HuH-7.5 (cell line): ENCODE measurements at places on chromosomes 2 and 18.
A peak's percentile ranks its signal among the peaks of the same experiment; 100 is the strongest.

- no peak for DNase-seq
These were observed 1395.6 kb downstream of the SUCLG1 start for GRCh38 chr2:83063511-83063910.

DNA sequence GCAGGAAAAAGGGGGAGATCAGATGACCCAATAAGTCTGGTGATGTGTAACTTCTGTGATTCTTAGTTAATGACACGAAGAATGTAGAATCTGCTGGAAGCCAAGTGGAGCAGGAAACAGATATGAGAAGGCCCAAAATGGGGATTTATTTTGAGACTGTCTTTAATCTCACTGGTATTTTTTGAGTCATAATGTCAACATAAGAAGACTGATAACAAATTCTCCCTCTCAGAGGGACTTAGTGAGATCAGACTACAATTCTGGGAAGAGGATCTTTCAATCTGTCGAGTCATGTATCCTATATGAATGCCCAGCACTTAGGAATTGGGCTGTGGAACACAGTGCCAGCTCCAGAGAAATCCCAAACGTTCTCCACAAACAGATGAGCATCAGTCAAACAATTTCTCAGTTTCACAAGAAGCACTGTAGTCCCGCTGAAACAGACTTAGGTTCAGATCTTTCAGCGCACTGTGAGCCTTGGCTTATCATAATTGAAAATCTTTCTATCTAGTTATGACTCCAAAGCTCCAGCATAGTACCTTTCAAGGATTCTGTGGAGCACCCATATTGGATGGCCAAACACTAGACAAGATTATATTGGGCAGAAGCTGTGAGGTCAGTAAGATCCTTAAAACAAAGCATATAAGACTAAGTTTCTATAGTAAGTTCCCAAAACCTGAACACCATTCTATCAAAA, 738.2 kb downstream of the LRP1B start:
- no peak for DNase-seq

DNA sequence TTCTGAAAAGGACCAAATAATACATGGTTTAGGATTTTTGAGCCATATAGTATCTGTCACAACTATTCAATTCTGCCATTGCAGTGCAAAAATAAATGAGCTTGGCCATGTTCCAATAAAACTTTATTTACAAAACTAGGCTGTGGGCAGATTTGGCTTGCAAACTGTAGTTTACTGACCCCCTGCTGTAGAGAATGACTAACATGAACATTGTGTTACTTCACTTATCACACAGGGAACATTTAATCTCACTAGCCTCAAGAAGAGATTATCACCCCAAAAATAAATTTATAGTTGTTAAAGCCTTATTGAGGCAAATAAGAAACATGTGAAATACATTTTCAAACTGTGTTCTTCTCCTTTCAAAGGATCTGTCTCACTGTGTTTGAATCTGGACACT, 766.2 kb downstream of the MBD2 start:
- no peak for DNase-seq

DNA sequence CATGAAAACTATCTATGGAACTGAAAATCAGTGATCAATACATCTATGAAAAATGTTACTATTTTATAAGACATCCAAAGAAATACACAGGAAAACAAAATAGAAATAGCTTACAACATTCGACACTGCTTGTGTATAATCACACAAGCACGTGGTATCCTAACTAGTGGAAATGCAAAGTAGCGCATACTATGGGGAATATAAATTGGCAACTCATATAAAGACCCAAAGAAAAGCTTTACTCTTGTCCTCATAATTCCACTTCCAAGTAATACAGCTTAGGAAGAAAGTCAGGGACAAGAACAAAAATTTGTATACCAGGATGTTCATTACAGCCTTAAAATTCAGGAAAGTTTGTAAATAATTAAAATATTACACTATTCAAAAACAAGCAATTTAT, 384.6 kb downstream of the NRXN1 start:
- no peak for DNase-seq

- DNase-seq = no peak
These were observed 901 bp downstream of the SPOPL start for GRCh38 chr2:138502255-138503086.

GRCh38 chr2:9768388-9768787, 74.9 kb upstream of the TAF1B start:
- DNase-seq = peak; percentile 46

- DNase-seq = no peak
These were observed 281.2 kb upstream of the LYPD1 start for GRCh38 chr2:132951008-132951714.

- DNase-seq = peak; percentile 37
These were observed 72.6 kb downstream of the NRP2 start for GRCh38 chr2:205754924-205755321.

GRCh38 chr2:137826373-137827372, 137.6 kb upstream of the HNMT start:
- DNase-seq = no peak

DNA sequence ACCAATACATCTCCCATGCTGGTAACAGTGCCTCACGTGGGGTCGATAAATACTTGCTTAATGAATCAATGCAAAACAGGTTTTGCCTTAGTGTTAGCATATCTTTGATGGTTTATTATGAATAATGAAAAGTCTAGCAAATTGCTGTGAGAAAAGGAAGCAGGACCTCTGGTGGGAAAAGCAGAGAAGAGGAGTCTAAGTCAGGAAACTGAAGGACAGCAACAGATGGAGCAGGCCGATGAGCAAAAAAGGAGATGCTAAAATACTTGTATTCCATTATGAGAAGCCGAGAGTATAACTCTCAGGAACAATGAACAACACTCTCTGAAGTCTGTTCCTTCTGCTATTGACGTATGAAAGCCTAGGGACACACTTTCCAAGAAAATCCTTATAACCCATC, 555.2 kb upstream of the KLHL29 start:
- no peak for DNase-seq

DNA sequence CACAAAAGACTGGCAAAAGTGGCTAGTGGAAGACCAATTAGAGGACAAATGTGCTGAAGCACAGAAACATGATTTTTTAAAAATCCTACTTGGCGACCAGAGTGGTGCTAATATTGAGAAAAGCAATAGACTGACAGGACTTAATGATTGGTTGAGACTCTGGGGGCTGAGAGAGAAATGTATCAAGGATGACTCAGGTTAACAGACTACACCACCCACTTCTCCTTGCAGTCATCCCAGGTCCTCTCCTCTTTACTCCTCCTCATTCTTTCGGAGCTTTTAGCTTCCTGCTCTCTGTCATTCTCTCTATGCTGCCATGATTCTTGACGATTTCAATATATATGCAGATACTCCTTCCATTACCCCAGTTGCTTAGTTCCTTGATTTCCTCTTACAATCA, 54.6 kb upstream of the CYTIP start:
- DNase-seq = no peak

DNA sequence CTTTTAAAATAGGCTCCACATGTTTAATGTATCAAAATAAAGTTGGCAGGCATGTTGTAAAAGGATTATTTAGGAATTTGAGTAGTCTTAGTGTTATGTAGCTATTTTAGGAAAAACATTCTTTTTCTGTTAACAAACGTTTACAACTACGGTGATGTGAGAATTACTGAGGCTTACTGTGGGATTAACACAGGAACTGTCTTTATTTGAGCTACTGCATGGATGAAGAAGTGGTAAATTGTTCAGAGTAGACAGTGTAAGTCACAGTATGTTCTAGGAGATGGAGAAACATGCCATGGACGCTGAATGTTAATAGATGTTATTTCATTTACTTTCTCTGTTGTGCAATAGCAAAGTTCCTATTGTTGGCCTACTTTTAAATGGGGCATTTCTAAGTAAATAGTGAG, 1.6 kb downstream of the PPM1B start:
- DNase-seq = no peak

- peak; percentile 66 for DNase-seq
These were observed 1.6 kb downstream of the ZNF516 start for GRCh38 chr18:76493213-76494161.

- DNase-seq = no peak
These were observed 12.2 kb upstream of the HDAC4 start for GRCh38 chr2:239412905-239413603.

DNA sequence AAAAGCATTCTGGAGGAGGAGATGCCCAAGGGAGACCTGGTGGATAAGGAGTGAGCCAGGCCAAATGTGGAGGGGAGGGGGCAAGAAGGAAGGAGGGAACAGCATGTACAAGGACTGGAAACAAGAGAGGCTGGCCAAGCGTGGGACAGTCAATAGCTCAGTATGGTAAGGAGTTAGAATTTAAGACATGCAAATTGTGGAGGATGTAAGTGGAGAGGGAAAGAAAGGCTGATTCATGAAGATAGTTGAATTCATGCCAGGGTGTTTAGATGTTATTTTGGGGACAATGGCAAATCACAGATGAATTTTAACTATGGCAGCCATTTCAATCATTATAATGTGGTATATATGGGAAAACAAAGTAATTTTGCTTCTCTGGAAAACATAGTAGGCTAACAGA, 462.3 kb downstream of the MEIS1 start:
- no peak for DNase-seq

GRCh38 chr2:161223139-161223732, 63.0 kb downstream of the TANK start:
- DNase-seq = no peak

GRCh38 chr18:63267975-63268721, 51.4 kb downstream of the BCL2 start:
- DNase-seq = no peak

DNA sequence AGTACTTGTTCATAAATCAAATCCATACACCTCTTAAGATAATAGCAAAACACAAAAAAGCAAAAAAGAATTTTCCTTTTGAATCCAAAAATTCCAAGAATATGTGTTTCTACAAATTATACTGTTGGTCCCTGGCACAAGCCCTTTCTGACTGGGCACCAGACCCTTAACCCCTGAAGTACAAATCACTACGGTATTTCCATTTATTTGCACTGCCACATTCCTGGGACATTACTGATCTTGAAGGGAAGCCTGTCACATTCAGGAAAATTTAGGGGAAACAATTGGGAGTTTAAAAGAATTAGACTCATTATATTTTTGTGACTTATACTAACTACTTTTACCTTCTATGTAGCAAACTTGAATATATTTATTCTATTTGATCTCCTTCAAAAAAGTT, 98.8 kb downstream of the ZNF521 start:
- no peak for DNase-seq

DNA sequence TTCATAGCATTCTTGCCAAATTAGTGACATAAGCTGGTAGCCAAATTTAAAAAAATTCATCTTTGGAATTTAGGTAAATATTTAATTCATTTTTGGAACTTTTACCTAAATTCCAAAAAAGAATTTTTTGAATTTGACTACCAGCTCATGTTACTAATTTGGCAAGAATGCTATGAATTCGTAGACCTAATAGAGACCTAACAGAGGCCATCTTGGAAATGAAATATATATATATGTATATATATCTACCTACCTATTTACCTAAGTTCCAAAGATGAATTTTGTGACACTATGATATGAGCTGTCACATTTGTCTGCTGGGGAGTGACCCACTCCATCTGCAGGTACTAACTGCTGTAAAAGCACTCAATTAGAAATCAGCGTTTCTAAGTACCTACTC, 65.6 kb downstream of the MYOM1 start:
- no peak for DNase-seq

DNA sequence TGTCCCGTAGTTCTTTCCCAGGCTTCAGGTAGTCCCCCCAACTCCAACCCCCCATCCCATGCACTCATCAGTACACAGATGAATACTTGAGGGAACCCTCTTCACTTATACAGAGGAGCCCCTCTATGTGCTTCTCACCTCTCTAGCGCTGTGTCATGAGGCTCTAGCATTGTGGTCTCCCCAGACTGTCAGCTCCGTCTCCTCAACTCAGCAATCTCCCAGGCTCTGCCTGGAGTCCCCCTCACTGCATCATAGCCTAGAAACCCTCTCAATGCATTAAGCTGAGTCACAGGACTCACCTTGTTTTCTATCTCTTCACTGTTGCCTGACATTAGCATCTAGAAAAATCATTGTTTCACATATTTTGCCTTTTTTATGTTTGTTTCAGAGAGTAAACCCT, 20.2 kb upstream of the PRKCE start:
- no peak for DNase-seq

- no peak for DNase-seq
These were observed 83.5 kb downstream of the DNMT3A start for GRCh38 chr2:25257931-25258846.

- no peak for DNase-seq
These were observed 4.3 kb upstream of the GBX2 start for GRCh38 chr2:236172255-236173035.

DNA sequence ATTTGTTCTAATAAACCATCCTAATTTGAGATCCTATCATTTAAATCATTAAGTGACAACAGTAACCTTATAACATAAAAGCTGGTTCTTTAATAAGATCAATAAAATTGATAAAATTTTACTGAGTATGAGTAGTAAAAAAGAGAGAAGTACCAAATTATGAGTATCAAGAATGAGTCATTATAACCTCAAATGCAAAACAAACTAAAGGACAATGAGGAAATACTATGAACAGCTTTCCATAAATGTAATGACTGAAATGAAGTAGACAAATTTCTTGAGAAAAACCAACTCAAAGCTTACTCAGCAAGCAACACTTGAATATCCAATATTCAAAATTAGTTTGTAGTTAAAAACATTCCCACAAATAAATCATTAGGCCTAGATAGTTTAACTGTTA, 433.0 kb downstream of the ZEB2 start:
- no peak for DNase-seq

DNA sequence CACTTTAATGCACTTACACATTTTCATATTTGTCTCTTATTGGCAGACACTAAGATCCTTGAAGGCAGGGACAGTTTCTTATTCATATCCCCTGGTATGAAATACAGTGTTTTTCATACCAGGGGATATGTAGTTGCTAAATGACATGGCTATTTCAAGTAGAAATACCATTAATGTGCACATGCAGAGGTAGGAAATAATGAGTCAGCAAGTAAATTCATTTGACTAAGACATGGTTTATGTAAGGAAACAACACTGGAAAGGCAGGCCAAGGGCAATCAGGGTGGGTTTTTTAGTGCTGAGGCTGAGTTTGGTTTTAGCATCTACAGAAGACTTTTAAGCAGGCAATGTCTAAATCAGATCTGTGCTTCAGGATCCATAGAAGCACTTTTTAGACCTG, 155.9 kb downstream of the WDPCP start:
- DNase-seq = no peak

GRCh38 chr2:32812316-32812715, 134.4 kb upstream of the LTBP1 start:
- no peak for DNase-seq

DNA sequence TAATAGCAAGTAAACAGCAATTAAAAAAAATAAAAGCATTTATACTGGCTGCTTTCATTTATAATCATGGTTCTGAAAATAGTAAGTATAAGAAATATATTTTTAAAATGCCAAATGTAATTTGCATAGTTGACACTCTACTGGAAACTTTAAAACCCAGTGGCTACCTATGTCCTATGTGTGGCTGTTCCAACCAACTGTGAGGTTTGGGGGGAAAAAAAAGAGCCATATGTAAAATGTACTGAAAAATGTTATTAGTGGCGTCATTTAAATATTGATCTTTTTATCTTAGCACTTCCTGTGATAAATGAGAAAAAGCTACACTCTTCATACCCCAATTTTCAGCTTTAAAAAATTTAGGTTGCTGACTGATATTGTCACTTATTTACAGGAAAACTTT, 270.7 kb downstream of the TCF4 start:
- DNase-seq = no peak

- DNase-seq = peak; percentile 63
These were observed 248.7 kb downstream of the TFCP2L1 start for GRCh38 chr2:121036226-121036692.
